ENCODE measurements at places on chromosomes 12 and 14.

DNA sequence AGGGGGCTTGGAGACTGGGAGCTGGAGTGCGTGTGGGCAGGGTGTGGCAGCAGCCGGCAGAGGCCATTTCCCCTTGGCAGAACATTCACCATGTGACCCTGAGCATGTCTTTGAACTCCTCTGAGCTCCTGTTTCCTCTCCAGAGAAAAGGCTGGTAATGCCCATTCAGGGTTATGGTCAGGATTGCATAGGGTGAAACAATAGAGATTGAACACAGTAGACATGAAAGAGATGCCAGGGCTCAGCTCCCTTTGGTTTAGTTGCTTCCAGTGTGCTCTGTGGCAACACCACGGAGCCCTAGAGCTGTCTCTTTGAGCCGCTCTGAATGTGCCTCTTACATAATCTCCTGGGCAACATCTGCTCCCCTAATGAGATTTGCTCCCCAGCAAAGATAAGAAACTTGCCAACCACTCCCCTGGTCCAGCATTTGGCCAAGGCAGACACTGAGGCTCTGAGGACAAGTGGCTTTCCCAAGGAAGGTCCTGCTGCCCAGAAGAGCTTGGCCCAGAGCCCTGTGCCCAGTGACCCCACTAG, 4.6 kb downstream of the IFI27 start:
- no peak for DNase-seq

DNA sequence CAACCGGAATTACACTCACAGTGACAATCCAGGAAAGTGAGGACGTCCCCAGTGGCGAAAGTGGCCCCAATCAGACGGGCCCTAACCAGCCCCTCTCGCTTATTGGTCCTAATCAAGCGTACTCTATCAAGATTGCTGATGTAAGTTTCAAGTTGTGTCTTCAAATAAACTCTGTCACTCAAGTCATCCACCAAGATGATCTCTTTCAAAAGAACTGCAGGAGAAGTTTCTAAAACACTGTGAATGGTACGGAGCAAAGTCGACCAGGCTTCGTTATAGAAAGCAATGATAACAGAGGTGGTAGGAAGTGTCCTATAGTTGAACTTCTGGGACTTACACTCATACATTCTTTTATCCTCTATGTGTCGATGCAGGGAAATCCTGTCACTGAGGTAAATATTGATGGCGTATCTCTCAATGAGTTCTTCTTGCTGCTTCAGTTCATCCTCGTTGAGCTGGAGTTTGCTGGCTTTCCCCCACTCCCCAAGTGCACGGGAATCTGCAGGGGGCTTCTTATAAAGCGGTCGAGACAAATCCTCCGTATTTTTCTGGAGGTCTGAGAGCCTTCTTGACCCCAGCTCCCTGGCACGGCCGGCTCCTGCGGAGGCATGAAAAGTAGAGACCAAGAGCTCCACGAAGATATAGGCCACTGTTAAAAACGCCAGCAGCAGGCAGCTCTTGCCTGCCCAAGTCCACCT, 604 bp downstream of the GALNT4 start:
- DNase-seq = no peak

- DNase-seq = no peak
Observed at GRCh38 chr12:29672580-29672979, 111.2 kb downstream of the TMTC1 start.

DNA sequence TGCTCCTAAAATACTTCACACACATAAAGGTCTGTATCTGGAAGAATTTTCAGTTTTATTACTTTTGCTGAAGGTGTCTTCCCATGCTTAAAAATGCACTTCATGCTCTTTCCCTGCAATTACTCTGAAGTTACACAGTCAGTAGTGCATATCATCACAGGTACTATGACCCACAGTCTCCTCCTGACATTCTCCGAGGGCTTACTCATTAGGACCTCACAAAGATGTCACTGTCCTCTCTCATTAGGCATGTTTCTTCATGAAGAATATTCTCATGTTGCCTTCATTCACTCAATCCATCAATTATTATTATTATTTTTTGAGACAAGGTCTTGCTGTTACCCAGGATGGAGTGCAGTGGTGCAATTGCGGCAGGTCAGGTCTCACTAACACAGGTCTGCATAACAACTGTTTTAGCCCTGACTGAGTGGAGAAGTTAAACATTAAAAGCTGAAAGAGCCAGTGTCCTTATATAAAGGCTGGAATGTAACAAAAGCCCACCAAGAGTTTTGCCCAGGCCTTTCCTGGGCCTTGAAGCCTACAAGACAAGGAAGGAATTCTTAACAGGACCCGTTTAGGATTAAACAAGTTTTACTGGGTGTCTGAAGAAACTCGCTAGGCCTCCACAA, 119.5 kb upstream of the WSCD2 start:
- DNase-seq = no peak

DNA sequence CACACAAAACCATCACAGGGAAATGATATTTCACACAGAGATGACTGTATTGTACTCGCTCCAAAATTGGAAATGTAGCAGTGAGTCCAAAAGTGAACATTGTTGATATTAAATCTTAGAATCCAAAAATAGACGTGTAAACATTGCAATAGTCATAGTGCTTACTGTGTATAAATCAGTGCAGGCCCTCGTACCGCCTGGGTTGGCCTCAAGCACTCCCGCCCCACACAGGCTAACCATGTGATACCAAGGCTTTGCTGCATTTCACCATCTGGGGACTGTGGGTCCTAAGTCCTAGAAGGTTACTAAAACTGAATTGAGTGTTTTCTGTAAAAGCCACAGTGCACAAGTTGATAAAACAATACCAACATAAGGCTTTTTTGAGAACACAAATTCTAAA, 107.3 kb downstream of the PPP2R5E start:
- no peak for DNase-seq

DNA sequence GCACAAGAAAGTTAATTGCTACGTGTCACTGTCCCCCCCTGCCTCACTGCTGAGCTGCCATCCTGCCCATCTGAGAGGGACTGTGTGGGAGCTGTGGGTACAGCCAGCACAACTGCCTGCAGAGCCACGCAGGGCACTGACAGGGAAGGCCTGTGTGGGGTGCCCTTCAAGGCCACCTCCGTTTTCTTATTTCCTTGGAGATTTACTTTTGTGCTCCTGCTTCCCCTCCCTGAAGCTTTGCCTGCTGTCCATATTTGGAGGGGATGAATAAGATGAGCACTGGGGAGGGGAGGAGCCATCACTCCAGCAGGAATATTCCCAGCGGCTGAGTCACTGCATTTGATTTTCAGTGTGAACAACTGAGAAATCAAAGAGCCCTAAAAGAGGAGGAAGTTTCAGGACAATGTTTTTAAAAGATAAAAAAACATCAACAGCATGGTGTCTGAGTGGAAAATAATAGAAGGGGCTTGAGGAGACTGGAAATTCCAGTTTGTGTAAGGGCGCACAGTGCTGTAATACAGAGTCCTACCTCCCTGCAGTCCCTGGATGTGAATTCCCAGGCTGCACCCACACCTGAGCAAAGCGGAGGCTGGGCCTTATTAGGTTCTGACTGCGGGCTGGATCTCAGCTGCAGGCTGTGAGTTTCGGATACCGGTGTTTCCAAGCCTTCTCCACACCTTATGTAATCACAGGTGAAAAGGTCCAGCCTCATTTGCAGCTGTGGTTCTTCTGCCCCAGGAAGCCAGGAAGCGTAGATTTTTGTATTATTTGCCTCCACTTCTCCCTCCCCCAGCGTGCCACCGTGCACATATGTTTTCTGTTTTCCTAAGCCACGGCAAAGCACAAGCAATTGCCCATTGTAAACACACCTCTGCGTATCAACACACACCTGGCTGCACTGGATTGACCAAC, 192.6 kb upstream of the BCL2L14 start:
- no peak for DNase-seq

Data from stimulated activated naive CD4-positive, alpha-beta T cell treated with Interleukin-2 at 50 U/mL for 16 hours (primary cell).